K562 (cell line): ENCODE measurements at places on chromosomes 2 and 18. TPM values are rescaled to one million over a fixed set of nuclear protein-coding genes. Genes with fewer than 3 reads are reported as not detected.

- no peak for DNase-seq
These were observed 31.4 kb upstream of the KCMF1 start for GRCh38 chr2:84939426-84940087.

- DNase-seq: no peak
These were observed 53.8 kb downstream of the TGOLN2 start for GRCh38 chr2:85273738-85274731.

LYG1 gene
- total RNA-seq: 0.91 and 1.3 TPM in 2 replicates

TLX2 gene
- not detected in 2 replicates for total RNA-seq

ANKRD36B gene
- total RNA-seq: 12.3 and 17.2 TPM in 2 replicates

DNA sequence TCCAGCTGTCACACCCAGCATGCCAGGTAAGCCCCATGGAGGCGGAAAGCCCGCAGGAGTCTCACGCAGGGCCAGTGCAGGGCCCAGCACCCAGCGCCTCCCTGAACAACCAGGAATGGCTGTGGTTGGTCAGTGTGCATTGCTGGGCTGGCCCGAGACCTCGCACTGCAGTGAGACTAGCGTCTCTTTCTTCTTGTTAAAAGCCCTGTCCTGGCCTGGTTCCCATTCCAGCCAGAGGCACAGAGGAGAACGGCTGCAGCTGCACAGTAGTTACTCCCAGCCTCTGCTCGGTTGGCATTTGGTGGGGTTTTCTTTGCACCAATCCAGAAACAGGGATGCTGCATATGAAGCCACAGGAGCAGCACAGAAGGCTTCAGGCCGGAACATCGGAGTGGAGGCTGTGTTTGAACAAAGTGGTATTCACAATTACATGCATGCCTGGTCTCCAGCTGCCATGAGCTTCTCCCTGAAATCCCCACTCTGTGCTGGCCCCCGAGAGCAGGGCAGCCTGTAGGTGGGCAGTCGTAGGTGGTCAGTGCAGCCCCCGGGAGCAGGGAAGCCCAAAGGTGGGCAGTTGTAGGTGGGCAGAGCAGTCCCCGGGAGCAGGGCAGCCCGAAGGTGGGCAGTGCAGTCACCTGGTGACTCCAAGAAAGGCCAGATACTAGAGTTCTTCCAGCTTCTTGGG, 163.7 kb upstream of the PXDN start:
- DNase-seq: no peak

ADAM23 gene
- 0.02 and 0.16 TPM in 2 replicates for total RNA-seq

GRCh38 chr2:63861220-63861822, 19.6 kb downstream of the UGP2 start:
- peak; percentile 39 for DNase-seq

NEUROD1 gene
- not detected in 2 replicates for total RNA-seq

ARHGAP25 gene
- 9.8 and 13.2 TPM in 2 replicates for total RNA-seq

DNA sequence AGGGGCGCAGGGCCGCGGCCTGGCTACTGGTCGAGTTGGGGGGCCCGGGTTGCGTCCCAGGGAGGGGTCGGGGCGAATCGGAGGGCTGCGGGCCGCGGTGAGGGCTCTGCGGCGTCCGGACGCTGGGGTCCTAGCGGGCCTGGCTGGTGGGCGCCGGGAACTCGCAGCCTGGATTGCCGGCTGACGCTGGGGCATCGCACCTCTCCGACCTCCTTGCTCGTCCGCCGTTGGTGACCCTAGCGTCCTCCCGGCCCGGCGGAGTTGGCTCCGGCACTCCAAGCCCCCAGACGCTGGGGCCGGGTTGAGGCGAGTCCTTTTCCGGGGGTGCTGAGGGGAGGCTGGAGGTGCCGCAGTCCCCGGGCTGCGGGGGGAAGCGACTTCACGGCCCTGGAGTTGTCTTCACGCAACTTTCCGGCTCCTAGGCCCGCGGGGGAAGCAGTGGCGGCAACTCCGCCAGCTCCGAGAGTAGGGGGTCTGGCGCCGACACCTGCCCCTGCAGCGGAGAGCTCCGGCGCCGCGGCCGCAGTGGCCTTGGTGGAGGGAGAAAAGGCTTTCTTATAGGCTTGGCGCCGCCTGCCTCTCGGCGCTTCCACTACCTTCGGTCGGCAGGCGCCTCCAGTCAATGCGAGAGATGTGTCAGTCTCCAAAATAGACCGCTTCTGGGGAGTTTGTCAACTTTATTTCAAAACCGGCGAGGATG, 70.3 kb downstream of the HAUS1 start:
- peak; percentile 21 for DNase-seq

GRCh38 chr18:63292831-63293683, 26.5 kb downstream of the BCL2 start:
- DNase-seq: no peak

DNA sequence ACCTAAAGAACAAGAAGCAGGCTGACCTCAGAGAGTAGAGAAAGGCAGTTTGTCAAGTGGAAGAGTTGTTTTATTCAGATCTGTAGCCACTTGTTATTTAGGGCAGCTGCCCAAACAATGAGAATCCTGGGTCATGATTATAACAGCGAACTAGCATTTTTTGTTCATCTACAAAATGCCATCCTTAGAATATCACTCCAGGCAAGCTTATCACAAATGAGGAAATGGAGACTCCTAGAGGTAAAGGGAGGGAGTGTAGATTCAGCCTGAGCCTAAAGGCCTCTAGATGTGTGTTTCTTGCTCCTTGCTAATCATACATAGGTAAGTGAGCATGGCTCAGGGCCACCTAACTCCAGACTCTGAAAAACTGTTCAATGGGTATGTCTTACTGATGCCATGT, 126.1 kb downstream of the HNMT start:
- peak; percentile 71 for DNase-seq

DNA sequence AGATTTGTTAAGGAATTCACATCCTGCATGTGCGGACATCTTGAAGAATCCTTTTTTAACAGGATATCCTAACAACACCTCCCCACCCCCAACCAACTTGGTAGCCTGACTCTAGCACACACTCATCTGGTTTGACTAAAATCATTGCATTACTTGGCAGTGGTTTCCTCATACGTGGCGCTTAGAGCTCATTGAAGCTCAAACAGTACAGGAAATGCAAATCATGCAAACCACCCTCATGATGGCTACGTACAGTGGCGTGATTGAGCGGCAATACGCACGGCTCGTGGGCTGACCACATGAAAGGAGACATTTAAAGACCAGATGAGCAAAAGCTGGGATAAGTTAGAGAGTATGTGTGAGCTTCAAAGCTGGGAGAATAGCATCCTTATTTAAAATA, 336.2 kb downstream of the ZEB2 start:
- no peak for DNase-seq

RNF181 gene
- total RNA-seq: 139 and 158 TPM in 2 replicates

DNA sequence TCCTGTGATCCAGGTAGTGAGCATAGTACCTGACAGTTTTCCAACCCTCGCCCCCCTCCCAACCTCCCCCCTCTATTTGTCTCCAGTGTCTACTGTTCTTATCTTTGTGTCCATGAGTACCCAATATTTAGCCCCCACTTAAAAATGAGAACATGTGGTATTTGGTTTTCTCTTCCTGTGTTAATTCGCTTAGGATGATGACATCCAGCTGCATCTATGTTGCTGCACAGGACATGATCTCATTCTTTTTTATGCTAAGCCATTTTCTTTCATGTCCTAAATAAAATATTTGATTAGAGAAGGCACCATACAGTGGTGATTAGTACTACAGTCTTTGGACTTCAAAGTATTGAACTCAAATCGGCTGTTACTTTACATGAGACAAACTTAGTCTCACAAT, 1087.9 kb downstream of the CBLN2 start:
- no peak for DNase-seq

SCRN3 gene
- 15.3 and 20.3 TPM in 2 replicates for total RNA-seq

DNA sequence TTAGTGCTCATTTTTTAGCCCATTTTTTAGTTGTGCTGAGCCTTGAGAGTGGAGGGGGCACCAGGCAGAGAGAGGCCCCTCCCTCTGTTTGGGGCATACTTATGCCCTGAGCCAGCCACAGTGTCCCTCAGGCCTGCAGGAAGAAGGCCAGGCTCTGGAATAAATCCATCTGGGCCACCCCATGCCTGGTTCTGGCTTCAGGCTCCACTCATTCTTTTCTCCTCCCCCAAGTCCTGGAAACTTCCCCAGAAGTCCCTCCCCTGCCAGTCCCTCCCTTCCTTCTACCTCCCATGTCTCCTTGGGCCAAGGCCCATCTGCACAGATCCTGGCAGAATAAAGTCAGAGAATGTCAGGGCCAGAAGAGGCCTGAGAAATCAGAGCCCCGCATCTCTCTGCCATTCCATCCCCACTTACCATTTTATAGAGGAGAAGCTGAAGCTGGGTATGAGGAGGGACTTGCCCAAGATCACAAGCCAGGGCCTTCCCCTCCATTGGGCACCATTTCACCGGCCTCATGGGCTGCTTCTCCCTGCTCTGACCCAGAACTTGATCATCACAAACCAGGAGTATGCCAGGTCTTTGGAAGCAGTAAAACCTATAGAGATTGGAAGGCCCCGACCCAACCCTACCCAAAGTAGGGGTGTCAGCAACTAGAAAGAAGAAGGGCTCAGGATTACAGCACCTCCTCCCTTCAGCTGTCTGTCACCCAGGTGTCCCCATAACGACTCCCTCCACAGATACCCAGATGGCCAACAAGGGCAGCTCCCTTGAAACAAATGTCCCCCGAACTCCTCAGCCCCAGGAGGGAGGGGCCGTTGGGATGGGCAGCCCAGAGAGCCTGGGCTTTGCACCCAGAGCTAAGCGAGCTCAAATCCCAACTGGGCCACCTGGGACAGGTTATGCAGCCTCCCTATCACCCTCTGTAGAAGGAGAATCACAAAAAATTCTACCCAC, 108.4 kb downstream of the POLR1A start:
- DNase-seq: peak; percentile 62
